ENCODE measurements at places on chromosomes 16 and 17.
A peak's percentile ranks its signal among the peaks of the same experiment; 100 is the strongest.

DNA sequence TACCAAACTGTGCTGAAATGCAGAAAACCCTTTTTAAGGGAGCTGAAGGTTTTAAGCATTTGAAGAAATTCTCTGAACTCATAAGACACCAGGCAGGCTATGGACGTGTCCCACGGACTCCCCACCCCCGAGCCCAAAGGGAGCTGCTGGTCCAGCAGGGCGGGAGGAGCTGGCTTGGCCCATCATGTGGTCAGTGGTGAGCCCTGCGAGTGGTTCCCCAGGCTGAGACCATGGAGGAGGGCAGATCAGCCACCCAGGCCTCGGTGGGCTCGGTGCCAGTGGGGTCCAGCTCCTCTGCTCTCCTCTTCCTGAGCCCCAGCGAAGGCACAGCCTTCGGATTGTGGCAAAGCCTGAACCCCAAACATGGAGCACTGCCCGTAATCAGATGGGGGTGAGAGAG, 27.0 kb downstream of the LGALS3BP start:
- no peak for DNase-seq

DNA sequence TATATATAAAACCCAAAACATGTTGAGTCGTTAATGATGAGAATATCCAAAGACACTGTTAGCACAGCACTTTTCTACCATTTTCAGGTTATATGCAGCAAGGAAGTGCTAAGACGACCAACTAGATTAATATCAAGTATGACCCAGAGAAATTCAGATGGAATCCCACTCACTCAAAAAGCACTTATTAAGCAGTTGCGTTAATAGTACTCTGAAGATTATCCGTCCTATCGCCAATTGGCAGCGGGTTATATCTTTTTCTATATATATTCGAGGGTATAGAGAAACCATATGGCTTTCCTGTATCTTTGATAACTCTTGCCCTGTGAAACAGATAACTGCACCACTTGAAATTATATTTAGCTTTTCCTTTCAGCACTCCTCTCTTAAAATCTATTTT, 1.1 kb downstream of the CRLF3 start:
- DNase-seq: no peak

DNA sequence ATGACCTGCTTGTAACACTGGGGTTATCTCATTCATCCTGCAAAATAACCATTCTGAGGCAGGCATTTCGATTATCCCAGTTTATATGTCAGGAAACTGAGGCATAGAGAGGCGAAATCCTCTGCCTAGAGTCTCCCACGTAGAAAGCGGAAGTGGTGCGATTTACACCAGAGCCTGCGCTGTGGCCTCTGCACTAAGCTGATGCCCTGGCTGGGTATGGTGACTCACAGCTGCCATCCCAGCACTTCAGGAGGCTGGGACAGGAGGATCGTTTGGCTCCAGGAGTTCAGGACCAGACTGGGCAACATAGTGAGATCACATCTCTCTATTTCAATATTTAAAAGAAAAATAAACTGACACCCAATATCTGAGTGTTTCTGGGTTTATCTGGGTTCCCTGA, 59.3 kb upstream of the BCO1 start:
- DNase-seq: no peak

GRCh38 chr16:66551788-66552285, 539 bp upstream of the CKLF start:
- no peak for DNase-seq

GRCh38 chr16:81061871-81062608, 15.0 kb downstream of the C16orf46 start:
- no peak for DNase-seq

DNA sequence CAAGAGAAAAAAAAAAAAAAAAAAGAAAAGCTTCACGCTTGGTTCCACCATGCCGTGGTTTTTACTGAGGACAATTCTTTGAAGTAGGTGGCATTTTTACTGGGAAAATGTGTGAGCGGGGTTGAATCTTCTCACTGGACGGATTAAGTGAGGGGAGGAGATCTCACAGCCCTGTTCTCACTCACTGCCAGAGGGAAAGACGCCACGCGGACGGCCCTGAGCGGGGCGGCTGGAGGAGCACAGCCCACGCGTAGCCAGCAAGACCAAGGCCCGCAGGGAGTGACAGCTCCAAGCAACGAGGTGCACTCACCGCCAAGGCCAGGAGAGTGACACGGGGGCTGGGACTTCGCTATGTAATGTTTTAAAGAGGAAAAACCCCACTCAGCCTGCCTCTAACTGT, 43.1 kb downstream of the MRM3 start:
- no peak for DNase-seq

- DNase-seq: peak; percentile 79
Observed at GRCh38 chr17:40345161-40345993, 19.2 kb downstream of the GJD3 start.

DNA sequence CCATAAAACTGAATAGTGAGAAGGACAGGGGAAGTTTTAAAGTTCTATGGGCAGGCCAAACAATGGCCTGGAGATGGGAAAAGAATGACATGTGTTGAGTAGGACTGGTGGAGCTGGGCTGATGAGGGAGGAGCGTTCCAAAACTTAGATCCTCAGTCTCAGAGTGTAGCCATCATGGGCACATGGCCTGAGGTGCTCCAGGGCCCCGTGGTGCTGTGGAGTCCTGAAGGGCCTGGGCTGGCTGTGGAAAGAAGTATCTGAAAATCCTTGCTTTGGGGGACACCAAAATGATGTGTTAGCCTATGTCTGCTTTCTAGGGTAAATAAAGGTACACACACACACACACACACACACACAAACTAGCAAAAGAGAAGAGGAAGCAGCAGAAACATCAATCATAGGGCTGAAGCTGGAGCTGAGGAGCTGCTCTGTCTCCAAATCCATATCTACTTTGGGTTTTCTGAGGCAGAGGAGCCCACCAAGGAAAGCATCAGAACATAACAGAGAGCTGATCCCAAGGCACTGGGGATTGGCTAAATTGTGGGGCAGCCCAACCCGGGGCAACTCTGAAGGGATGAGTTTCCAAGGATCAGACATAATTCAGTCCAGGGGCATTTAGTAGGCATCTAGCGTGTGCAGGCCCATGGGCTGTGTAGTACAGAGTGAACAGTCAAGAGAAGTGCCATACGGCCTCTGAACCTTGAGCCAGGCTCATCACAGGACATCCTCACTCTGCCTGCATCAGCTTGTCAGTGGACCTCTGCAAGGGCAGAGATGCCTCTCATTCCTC, 85.2 kb downstream of the C16orf78 start:
- DNase-seq: no peak

GRCh38 chr17:43114151-43114552, 11.0 kb downstream of the BRCA1 start:
- DNase-seq: no peak

DNA sequence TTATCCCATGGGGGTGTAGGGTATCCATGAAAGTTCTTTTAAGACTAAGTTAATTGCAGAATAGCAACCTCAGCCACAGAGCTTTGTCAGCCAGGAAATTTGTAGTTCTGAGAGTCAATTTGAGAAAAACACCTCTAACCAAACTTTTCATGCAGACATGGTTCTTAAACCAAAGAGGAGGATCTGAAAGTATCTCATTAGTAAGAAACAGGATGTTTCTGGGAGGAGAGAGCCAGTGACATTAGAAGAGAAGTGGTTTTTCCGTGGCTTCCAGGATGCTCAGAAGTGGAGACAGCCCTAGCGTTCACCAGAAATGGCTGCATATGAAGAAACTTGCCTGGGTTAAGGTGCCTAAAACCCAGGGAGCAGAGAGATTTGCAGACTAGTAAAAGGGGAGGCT, 7.9 kb downstream of the GNAO1 start:
- DNase-seq: no peak

DNA sequence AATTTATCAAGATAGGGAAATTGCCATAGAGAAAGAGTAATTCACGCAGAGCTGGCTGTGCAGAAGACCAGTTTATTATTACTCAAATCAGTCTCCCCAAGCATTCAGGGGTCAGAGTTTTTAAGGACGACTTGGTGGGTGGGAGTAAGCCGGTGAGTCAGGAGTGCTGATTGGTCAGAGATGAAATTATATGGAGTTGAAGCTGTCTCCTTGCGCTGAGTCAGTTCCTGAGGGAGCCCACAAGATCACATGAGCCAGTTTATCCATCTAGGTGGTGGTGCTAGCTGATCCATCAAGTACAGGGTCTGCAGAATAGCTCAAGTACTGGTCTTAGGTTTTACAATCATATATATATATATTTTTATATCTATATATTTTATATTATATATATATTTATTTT, 6.0 kb upstream of the AQP8 start:
- no peak for DNase-seq

GRCh38 chr17:71441098-71441497, 679.7 kb upstream of the SOX9 start:
- DNase-seq: peak; percentile 8

DNA sequence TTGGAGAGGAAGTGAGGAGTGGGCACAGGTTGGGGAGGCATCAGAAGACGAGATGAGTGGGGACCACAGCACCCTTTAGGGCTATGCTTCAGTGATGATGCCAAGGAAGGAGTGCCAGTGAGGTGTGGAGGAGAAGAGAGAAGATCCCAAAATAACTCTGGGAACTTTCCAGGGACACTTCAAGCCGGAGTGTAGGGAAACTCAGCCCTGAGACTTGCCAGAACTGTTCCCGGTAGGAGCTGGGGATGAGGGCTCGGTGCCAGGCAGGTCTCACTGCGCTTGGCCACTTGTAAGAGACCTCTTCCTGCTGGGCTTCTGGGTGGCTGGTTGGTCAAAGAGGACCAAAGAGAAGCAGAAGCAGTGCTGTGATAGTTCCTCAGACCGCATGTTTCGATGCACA, 63.6 kb downstream of the SHISA6 start:
- DNase-seq: no peak

DNA sequence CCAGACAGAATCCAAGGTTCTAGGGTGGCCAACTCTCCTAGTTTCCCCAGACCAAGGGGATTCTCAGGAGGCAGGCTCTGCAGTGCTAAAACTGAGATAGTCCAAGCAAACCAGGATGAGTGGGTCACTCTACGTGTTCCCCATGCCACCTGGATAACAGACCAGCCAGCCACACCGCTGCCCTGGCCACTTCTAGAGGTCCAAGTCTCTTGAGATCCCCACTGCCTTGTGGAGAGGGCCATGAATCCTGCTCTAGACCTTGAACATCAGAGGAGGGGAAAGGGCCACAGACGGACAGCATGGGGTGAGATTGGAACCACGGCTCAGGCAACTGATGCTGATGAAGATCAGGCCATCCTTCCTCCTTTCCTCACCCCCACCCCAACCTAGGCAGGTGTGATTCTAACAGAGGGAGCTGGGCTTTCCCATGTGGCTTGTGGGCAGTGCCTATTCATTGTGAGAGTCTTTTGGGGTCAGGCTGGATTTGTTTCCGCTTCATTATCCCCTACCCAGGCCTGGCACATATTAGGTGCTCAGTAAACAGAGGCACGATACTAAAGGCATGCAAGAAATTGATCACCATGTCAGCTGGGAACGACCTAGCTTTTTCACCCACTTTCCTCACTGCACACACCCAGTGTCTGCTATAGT, 16.8 kb upstream of the TVP23A start:
- DNase-seq: no peak

DNA sequence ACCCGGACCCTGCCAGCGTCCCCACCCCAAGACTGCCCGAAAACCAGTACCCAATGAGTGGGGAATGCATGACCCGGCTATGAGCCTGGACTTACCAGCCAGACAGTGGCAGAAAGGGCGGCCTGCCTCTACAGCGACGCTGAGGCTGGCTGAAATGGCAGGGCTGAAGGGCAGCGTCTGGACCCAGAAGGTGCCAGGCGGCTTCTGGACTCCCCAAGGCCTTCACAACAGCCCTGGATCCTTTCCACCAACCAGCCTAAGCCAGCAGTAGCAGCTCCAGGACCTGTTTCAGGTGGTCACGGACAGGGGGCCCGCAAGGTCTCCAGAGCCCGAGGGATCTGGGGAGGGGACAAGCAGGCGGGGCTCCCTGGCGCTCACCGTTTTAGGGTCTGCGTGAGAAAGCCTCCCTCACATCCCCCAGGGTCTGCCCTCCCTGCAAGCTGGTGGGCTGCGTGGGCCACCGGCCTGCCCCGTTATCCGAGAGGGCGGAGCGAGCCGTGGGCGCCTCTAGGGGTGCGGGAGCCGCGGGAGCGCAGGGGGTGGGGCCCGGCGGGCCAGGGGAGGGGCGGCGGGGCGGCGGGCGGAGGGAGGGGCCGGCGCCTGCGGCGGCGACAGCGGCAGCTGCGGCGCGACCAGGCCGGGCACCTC, at the start of gene RIPOR1:
TSS of gene RIPOR1 (plus strand) at position 608 of the 648 bp plus-strand sequence. CDS start 9,618 bp downstream, outside the sequence.
- peak; percentile 81 for DNase-seq

GRCh38 chr16:88378836-88379693, 3.7 kb upstream of the ZNF469 start:
- DNase-seq: no peak

DNA sequence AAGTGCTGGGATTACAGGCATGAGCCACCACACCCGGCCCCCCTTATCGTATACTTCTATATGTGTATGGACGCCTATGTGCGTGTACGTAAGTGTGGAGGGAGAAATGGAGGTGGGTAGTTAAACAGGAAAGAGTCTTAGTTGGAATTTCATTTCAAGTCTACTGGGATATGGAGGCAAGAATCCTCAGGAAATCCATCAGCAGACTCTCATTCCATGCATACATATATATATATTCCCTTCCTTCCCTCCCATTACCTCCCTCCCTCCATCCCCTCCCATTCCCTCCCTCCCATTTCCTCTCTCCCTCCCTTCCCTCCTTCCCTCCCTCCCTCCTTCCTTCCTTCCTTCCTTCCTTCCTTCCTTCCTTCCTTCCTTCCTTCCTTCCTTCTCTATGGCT, 391.7 kb upstream of the RBFOX1 start:
- DNase-seq: no peak

GRCh38 chr17:40095944-40096791, 4.2 kb downstream of the NR1D1 start:
- DNase-seq: peak; percentile 75

DNA sequence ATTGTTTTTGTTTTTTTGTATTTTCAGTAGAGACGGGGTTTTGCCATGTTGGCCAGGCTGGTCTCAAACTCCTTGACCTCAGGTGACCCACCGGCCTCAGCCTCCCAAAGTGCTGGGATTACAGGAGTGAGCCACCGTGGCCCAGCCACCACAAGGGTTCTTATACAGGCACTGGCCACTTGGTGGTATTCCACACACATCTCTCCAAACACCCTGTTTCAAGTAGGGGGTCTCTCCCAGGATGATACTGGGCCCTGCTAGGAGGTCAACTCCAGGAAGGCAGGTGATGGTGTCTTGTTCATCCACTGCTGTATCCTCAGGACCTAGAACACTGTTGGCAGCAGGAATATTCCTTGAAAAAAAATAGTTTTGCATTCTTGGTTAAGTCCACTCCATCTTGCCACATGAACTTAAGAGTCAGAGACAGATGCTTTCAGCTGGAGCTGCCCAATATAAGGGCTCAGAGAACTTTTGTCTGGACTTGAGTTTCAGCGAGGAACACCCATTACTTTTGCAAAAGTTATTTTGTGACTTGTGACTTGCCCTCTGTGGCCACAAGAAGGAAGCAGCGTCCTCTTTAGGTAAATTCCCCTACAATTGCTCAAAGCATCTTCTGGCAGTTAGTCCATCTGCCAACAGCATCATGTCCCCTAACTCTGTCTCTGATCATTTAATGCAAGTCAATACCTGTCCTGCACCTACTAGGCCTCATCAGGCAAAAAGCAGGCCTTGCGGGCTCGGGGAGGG, 7.4 kb upstream of the EEF2K start:
- DNase-seq: no peak
